Erythroblast (primary cell): ENCODE measurements at places on chromosomes 1 and 21.

DNA sequence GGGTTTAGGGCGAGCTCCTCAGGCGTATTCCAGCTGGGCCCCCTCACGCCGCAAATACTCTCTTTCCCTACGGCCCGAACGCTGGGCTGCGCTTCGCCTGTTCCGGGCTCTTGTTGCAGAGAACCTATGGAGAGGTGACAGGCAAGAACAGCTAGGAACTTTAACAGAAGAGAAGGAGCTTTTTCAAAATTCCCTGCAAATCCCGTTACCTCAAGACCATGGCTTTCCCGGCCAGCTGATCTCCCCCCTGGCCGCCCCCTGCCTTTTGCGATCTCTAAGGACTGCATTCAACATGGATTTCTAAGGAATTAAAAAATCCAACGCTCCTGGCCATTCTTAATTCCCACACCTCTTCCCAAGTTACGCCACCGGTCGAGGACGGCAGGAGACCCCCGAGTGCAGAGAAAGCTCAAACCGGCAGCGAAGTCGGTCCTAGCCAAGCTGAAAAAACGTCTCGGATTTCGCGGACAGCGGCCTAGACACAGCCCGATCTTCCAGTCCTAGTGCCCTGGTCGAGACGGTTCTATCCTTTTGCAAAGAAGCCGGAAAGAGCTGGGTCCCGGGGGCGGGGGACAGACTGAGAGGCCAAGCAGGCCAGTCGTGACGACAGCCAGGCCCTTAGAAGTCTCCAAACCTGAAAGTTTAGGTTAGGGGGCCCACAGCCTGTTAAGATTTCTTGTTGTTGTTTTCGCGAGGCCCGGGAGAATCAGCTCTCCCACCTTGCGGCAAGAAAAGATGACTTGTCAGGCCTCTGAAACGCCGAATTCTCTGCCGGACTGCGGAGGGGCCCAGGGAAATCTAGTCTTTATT lies 1.1 kb upstream of the TBX15 start:
- no peak for DNase-seq

DNA sequence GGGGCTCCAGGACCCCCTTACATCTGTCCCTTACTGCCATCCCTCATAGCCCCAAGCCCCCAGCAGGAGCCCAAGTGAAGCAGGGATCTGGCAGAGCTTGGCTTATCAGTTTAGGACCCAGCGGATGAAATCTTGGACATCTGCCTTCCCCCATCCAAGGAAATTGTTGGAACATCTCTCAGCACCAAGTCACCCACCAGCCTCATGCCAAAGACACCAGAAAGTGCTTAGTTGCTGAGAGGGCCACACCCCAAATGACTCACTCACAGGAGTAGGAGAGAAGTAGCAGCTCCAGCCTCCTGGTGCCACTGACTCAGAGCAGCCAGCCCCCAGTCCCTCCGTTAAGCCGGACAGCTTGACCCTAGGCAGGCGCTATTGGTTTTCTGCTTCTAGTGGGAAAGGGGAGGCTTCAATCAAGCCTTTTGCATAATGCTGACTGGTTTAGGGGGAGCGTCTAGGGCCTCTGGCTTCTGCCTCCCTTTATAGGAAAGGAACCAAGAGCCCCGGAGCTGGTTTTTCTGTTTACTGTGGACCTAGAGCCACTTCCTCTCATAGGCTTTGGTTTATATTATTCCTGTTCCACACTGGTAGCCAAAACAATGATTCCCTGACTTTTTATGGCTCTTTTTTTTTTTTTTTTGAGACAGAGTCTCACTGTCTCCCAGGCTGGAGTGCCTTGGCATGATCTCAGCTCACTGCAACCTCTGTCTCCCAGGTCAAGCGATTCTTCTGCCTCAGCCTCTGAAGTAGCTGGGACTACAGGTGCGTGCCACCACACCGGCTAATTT lies 114.2 kb upstream of the IPO9 start:
- peak; percentile 17 for DNase-seq

DNA sequence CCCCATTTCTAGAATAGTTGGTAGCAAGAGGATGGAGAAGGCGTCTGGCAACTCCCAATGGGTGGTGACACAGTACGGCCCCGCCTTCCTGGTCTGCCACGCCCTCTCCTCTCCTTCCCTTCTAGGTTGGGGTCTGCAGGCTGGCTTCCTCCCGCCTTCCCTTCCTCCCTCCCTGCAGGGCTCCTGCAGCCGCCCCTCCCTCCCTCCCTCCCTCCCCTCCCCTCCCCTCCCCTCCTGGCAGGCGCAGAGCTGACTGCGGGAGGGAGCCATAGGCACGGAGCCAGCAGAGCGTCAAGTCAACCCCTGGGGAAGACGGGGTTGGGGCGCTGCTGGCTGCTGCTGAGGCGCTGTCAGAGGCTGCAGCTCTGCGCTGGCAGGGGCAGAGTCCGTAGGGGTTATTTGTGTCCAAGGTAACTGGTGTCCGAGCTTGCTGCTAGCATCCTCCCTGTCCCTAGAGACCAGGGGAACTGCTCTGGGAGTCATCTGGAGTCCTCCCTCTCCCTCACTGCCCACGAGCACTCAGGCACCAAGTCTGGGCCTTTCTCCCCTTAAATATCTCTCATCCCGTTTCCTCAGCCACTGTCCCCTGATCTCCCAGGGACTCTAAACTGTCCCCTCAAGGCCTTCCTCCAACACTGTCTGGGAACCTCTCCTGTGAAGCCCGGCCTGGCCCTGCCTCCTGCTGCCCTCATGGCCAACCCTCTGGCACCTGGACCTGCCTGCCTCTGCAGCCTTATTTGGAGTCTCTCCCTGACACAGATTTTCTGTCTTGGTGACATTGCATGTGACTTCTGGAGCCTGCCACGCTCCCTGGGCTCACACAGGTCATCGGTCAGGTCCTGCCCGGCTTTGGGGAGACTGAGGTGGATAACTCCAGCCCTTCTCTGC lies 57.4 kb upstream of the ACOT11 start:
- DNase-seq: no peak

DNA sequence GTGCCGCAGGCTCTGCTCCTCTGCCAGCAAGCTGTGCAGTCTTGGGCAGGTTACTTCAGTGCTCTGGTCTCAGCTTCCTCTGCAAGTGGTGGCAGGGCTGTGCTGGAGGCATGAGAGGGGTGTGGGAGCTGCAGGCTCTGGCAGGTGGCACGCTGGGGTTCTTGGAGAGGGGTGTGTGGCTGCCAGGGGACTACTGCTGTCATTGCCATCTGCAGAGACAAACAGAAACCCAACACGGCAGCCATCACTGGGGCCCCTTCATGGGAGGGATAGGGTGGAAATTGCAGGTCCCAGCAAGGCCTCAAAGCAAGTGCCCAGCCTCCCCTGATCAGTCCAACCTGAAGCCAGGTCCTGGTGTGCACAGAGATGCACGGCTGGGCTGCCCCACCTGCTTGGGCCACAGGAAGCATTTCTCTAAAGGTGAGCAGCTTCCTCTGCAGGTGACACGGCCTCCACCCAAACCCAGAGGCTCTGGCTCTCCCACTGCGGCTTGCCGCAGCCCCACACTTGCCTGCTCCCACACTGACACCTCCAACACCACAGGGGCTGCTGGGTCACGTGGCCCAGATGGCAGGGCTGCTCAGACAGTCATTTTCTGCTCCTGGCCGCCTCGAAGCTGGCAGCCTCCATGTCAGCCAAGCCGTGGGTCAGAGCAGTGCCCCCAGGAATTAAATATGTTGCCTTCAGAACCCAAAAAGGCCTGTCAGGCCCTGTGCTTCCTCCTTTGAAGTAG lies 4.1 kb upstream of the COL6A2 start:
- DNase-seq: no peak

- no peak for DNase-seq
Measured at GRCh38 chr1:204256531-204256930, 42.7 kb upstream of the GOLT1A start.

- DNase-seq: no peak
Measured at GRCh38 chr1:186461014-186461413, at the start of gene PDC. Gene PDC, minus strand, starts transcription at chr1:186461114. Its CDS starts 11,655 bp downstream, at chr1:186449459.

- peak; percentile 77 for DNase-seq
Measured at GRCh38 chr1:225995919-225996864, 3.0 kb downstream of the SDE2 start.

- no peak for DNase-seq
Measured at GRCh38 chr1:156899956-156900718, 6.6 kb downstream of the PEAR1 start.

DNA sequence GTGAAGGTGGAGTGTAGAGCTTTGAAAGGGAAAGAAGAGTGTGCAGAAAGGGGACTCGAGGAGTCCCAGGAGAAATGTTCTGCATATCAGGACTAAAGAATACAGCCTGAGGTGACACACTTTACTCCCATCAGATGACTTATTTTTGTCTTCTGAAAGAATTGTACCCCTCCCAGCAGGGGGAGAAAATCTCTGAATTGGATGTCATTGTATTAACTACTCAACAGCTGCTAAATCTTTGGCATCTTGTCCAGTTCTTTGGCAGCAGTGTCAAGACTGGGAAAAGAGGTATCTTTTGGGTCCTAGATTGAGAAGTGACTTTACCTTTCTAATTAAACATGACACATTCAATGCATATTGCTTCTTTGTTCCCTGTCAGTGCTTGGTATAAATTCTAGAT lies 18.9 kb downstream of the UBE4B start:
- DNase-seq: no peak

GRCh38 chr1:217089361-217090014 lies 366.3 kb upstream of the ESRRG start:
- DNase-seq: no peak

DNA sequence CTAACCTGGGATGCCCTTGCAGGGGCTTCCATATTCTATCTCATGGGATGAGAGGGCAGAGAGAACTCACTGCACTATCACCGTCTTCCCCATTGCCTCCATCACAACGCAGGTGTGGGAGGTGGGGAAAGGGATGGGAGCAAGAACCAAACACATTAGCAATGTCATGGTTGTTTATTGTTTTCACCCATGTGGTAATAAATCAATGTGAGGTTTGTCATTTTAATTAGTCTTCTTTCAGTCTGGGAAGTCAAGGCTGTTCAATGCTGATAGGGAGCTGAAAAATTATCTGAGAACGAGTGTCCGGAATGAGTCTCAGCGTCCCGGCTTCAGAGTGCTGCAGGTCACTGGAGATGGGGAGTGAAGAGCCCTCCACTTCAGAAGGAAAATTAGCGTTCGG lies 268.5 kb downstream of the DUSP10 start:
- DNase-seq: no peak

DNA sequence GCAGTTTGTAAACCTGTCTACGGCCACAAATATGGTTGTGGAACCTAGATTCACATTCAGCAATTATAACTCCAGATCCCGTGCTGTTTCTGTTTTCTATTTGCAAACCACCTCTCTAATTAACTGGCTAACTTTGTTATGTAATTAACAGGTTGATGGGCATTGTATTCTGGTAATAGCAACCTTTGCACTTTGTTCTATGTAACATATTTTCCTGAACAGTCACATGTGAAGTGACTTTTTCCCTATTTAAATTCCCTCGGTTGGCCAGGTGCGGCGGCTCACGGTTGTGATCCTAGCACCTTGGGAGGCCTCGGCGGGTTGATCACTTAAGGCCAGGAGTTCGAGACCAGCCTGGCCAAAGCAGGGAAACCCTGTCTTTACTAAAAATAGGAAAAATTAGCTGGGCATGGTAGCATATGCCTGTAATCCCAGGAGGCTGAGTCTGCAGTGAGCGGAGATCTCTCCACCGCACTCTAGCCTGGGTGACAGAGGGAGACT lies 1.4 kb downstream of the ACADM start:
- no peak for DNase-seq

- DNase-seq: no peak
Measured at GRCh38 chr21:25862112-25862511, 127.3 kb downstream of the GABPA start.

GRCh38 chr1:116572771-116573430 lies 2.1 kb upstream of the CD58 start:
- peak; percentile 65 for DNase-seq

GRCh38 chr1:70353601-70354331 lies 756 bp downstream of the ANKRD13C start:
- no peak for DNase-seq

- DNase-seq: no peak
Measured at GRCh38 chr1:67560580-67561255, 124.3 kb upstream of the GADD45A start.

GRCh38 chr1:33972676-33973395 lies 109.0 kb downstream of the HMGB4 start:
- DNase-seq: no peak

DNA sequence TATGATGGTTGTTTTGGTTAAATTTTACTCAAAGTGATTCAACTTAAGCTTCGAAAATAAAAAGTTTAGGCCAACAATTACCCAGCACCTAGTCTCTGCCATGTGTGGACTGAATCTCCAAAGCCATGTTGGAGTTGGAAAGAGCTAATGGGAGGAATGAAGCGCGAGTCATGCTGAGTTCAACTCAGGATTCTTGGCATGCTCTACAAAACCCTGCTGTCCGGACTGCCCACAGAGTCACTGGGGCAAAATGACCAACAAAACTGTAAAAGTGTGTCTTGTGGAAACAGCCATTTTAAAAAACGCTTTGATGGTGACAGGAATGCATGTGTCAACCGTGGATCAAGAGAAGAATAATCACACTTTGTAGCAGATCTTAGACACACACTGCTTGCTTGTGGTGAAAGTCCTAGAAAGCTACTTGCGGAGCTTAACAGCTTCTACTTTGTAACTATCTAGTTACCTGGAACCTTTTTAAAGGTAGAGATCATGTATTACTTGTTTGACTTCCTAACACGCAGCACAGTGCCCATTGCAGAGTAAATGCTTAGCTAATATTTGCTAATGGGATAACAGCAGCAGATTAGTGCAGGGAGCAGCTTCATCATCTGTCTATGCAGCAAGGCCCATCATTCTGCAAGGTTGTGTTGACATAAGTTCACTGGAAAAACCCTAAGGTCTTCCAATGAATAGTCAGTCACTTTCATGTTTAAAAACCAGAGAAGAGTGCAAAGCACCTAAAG lies 7.0 kb upstream of the GBP6 start:
- no peak for DNase-seq

DNA sequence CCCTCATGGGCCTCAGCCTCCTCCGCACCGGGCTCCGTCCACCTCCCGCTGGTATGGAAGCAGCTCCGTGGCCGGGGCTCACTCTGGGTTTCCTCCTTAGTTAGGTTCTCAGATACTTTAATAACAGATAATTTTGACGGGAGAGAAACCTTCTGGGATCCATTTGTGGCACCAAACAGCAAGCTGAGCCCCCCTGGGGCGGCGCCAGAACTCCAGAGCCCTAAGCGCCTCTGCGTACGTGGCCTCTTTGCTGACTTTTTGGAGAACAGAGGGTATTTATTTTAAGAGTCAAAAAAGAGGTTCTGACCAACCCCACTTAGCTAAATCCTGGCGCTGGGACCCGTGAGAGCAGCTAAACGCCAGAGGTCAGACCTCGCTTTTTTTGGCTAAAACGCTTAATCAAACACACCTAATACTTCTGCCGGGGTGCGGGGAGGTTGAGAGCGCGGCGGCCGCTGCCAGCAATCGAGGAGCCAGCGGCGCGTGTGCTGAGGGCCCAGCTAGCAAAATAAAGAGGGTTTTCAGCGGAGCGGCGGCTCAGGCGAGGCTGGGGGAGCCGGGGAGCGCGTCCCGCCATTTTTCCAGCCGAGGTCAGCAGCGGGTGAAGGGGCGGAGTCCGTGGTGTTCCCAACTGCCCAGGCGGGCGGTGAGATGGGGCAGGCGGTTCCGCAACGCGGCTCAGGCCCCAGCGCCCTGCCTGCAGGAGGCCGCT lies 171.7 kb downstream of the PRDM16 start:
- DNase-seq: no peak
